ENCODE measurements at places on chromosomes 16 and 17.

GRCh38 chr17:57892146-57892819, 42.4 kb upstream of the MRPS23 start:
- DNase-seq, result peak; percentile 60

- DNase-seq, result no peak
These were observed 23.8 kb downstream of the ADCY7 start for GRCh38 chr16:50289950-50290764.

DNA sequence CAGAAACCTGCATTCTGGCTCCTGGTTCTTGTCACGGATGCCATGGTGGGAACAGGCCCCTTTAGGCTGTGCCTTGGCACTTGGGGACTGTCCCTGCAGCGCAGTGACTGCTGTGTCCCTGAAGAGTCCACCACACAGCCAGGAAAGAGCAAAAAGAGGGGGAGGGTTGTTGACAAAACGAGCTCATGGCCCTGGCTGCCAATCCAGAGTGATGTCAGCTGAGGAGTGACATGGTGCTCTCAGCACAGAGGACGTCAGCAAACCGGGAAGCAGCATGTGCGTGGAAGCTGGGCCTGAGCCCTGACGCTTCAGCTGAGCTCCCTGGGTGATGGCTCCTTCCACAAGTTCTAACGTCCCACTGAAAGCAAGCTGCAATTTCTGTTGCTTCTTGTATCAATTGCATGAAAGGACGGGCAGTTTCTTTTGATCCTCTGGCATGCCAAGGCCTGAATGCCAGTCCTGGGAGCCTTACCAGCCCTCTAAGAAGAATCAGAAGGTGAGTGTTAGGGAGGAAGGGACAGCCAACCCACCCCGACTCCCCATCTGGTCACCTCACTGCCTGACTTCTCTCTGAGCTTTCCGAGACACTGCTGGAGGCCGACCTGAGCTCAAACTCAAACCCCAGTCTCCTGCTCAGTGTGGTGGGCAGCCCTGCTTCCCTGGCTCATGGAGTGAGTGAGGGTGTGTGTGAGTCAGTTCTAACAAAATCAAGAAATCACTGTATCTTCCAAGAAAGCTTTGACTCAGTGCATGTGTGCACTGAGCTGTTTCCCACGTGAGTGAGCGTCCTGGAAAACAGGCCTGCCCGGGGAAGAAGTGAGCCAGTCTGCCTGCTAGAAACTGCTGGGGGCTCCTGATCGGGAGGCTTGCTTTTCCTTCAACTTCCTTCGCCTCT, 14.7 kb upstream of the WNT3 start:
- no peak for DNase-seq

DNA sequence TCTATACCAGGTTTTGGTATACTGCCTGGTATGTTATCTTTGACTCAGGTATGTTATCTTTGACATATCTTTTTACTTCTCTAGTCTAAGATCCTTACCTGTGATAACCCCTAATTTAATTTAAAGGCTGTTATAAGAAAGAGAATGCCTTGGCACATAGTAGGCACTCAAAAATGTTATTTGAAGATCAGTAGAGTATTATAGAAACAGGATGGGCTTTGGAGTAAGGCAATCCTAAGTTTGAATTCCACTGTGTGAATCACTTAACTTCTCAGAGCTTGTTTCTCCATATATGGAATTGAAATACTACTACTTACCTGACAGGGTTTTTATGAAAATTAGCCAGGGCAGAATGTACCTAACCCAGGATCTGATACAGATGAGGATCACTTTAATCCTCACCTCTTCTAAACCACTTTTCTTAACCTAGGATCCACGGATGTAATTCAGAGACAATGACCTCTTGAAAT, 1.2 kb downstream of the BRIP1 start:
- no peak for DNase-seq

GRCh38 chr17:60392042-60392844, at the start of gene USP32:
Gene USP32, minus strand, starts transcription at chr17:60392133. Its CDS starts 194 bp downstream, at chr17:60391939.
- peak; percentile 97 for DNase-seq

DNA sequence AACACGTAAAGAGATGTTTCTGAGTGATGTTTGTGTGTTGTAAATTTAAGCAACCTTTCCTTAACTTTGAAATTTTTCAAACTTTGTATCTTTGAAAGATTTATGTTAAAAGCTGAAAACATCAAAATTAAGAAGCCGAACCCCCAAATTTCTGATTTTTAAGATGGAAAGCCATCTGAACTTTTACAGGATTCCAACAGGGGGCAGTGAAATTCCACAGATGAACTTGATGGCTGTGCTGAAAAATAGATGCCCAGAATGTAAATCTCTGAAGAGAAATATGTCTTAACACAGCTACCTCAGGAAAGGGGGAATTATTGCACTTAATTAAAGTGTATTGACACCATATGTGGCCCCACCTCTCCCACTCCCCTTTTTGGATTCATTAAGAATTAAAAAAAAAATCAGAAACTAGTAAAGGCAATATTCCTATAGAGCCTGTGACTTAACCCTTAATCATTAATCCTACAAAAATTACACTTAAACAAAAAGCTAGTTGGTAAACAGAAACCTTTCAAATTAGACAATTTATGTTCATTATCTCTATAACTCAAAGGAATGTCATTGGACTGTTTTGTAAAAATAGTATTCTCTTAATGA, 597.9 kb downstream of the KCNJ2 start:
- DNase-seq, result no peak

GRCh38 chr16:57092786-57093411, 516 bp downstream of the CPNE2 start:
- DNase-seq, result no peak

- no peak for DNase-seq
These were observed 9.7 kb upstream of the BAHCC1 start for GRCh38 chr17:81385320-81386111.

DNA sequence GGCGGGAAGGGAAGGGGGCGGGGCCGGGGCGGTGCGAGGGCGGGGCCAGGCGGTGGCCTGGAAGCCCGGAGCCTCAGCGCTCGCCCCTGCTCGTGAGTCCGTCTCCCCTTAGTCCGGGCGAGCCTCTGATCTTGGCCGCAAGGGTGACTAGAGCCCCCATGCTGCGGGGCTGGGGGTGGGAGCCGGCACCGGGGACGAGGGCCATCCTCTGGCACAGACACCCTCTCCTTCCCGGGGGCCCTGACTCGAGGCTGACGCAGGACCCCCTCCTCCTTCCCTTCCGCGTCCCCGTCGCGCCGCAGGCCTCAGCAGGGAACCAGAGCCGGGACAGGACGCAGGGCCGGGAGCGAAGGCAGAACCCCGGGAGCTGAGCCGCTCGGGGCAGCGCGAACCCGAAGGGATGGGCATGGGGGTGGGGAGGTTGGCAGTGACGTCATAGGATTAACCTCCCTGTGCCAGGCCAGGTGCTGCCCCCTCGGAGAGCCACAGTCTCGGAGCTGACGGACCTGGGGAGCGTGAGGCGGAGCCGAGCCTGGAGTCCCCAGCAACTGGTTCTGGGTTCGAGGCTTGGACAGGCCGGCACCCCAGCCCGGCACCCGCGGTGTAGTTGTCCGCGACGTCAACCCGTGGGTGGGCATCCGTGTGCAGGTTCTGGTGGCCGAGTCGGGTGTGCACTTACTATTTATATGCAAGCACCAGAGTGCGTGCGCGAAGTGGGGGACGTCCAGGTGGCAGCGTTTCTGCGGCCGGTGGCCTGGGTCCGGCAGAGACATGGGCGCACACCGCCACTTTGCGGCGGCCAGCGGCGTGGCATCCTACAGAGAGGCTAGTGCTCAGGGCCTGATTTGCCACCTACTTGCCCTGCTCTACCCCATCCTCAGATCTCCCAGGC, 503 bp upstream of the PLCD3 start:
- DNase-seq, result peak; percentile 48

DNA sequence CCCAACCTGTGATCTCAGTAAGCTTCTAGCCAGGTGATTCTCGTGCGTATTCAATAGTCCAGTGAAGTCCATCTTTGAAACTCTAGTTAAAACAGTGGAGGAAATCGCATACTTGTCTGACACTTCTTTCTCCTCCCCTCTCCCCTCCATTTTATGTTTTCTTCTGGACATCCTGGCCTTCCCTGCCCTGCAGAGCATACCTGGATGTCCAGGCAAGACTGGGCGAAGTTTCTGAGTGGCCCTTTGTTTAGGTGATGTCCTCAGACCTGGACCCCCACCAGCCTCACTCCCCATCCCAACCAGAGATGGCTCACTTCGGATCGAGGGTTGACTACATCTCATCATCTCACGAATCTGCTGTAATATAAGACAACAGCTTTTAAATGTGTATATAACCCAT, 65.7 kb downstream of the CCDC182 start:
- DNase-seq, result no peak

All from activated CD8-positive, alpha-beta memory T cell treated with anti-CD3 and anti-CD28 coated beads for 4 hours (primary cell).